ENCODE measurements at places on chromosomes 1 and 21.

- DNase-seq, result no peak
These were observed 15.5 kb upstream of the SERINC2 start for GRCh38 chr1:31397360-31398095.

GRCh38 chr21:45655124-45655523 lies 11.6 kb downstream of the PCBP3 start:
- DNase-seq, result no peak

DNA sequence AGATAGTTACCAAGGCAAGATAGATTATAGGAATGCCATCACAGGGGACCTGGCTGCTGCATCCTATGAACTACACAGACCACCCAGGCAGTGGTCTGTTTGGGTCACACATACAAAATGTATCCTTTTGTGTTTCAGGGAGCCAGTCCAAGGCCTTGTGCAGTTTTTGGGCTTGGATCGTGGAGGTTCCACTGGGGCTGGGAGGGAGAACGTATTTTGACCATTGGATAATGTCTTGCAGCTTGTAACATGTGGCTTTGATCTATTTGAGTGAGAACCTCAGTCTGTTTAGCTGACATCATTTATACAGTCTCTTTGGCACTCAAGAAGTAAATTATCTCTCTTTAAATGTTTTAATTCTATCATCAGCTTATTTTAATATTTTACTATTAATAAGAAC lies 147.3 kb downstream of the DUSP10 start:
- DNase-seq, result no peak

DNA sequence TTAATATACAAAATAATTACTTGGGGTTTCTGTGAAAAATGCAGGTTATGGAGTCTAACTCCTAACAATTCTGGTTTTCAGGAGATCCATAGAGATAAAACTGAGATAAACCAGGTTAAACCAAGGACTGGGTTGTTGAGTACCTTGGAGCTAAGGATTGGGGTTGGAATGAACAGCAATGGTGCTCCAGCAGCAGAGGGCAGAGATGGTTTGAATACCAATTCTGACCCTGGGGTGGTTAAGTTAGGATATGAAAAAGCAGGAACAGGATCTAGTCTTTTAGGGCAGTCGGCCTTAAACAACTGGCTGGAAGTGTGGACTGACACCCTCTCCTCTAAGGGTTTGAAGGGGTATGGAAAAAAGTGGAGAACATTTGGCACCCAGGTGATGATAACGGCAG lies 53.0 kb downstream of the UROD start:
- no peak for DNase-seq

DNA sequence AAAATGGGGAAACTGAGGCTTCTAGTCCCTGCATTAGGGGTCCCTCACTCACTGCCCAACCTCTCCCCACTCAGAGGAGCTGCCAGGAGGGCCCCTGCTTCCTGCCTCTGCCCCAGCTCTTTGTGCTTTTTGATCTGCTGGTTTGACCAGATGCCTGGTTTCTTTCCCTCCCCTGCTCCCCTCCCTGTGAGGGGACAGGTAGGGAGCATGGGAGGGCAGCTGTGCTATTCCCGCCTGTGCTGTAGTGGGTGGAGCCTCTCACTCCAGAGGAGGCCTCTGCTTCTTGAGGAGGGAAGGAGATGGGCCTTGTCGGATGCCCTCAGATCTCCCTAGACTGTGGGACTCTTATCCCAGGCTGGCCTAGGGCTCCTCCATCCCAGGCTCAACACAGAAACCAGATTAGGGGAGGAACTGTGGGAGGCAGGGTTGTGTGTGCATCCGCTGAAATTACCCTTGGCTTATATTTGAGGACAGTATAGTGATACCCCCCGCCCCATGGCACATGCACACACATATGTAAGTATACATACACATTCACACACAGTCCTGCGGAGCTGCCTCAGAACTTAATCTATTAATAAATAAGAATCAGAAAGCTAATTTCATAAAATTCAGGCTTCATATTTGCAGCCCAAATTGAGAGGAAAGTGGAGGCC lies 4.6 kb downstream of the BOLA1 start:
- DNase-seq, result no peak

GRCh38 chr21:43790010-43790524 lies 690 bp downstream of the RRP1 start:
- no peak for DNase-seq

DNA sequence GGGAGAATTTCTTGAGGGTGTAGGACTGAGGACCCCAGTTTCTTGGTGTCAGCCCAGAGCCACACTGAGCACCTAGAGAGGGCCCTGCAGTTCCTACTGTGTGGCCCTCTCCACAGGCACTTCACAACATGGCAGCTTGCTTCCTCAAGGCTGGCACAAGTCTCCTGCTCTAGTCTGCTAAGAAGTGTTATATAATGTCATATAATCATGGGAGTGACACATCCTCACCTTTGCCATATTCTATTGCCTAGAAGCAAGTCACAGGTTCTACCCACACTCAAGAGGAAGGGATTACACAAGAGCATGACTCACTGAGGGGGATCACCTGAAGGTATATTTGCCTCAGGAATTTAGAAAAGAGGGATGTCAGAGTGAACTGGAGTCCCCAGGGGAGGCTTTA lies 5.5 kb upstream of the SNX27 start:
- no peak for DNase-seq

DNA sequence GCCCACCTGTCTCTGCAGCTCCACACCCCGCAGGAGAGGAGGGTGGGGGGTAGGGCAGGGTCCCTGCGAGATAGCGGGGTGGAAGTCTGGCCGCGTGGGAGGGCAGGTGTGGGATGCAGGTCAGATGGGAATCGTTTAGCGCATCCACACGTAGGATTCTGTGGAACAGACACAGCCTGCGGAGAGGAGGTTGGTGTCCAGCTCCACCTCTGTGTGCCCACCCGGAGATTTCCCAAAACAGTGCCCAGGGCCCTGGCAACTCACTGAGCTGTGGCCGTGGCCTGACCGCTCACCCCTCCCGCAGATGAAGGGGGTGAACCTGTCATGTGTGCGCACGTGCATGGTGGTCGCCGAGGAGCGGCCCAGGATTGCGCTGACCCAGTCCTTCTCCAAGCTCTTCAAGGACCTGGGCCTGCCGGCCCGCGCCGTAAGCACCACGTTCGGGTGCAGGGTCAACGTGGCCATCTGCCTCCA lies 46.9 kb downstream of the S100B start:
- no peak for DNase-seq

- no peak for DNase-seq
These were observed 17.1 kb downstream of the VN1R5 start for GRCh38 chr1:247273013-247273412.
